Adipocyte (in vitro differentiated cells): ENCODE measurements at places on chromosomes 3 and 15.

DNA sequence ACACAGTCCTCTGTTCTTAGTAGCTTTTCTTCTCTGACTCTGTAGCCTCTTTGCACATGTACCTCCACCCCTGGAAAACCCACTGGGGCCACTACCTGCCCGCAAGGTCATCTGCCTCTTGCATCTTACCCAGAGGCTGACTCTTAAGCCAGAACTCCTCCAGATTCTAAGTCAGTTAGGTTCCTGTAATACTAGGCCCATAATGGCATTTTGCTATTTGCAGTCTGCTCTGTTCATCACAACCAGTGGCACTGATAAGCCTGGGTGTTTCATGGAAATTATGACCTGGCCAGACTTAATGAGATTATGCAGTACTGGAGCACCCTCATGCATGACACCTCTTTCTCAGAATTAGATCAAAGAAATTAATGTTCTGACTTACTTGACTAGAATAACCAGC, 31.7 kb upstream of the ATG7 start:
- no peak for DNase-seq

DNA sequence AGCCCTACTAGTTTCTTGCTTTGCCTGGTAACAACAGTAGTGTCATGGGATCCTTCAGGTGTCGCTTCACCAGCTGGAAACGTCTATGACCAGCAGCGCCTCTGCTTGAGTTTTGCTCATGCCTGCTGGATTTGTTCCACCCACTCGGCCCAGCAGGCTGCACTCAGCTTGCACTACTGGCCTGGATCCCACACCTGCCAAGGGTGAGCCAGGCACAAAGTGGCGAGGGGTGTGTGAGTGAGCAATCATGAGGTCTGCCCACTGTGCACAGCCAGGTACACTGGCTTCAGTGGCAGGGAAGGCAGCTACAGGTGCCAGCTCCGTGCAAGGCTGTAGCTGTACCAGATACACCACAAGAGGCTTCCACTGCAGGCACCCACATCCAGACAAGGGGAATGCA, 282.8 kb downstream of the UBE2E2 start:
- DNase-seq = no peak

- DNase-seq = no peak
Observed at GRCh38 chr15:89004726-89005030, 83.6 kb upstream of the ABHD2 start.

- no peak for DNase-seq
Observed at GRCh38 chr3:65342084-65342683, 654.4 kb upstream of the ADAMTS9 start.

- peak; percentile 99 for DNase-seq
Observed at GRCh38 chr3:50292159-50293078, at the start of gene IFRD2. Gene IFRD2, minus strand, starts transcription at chr3:50292429. Its CDS starts 155 bp downstream, at chr3:50292274.

DNA sequence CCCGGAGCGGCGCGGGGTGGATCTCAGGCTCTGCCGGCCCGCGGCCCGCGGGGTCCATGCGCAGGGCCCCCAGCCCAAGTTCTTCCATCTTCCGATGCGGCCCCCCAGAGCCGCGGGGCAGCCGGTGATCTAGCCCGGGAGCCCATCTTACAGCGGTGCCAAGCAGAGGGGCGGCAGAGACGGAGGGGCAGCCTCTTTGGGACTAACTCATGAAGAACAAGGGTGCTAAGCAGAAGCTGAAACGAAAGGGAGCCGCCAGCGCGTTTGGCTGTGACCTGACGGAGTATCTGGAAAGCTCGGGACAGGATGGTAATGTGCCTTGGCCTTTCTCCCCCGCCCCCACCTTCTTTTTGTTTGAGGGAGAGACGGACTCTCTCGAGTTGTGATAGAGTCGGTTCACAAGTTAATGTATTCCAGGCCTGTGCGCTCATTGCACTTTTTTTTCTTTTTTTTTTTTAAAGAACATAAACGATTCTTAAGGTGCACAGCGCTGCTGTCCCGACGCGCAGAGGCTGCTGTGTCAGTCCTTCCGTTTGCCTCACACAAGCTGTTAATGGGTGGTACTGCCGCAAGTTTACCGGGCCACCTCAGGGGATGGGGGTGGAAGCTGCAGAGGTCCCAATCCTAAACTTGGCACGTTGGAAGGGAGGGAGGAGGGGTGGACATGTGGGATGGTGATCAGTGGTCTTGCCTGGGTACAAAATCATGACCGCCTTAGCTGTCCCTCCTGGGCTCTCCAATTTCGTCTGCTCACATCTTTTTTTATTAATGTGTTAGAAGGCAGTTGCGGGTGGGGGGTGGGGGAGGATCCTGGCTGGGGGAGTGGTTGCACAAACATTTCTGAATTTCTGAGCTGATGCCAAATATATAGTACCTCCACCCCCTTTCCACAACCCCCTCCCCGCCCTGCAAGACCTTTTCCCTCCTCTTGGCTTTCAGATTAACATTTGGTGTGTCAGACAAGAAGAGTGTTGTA, 801 bp downstream of the ARHGAP31 start:
- peak; percentile 69 for DNase-seq

DNA sequence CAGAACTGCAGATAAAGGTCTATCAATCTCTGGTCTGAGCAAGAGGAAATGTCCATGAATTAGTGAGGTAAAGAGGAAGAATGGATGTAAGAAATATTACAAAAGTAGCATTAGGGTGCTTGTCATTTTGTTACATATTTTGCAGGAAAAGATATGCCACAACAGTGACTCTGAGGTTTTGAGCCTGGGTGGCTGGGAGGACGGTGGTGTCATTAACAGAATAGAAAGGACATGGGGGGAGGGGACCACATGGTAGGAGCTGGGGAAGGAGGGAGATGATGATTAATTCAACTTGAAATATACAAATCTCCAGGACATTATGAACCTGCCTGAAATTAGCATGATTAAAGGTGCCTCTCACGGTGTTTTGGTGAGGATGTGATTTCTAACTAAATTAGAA, 245.5 kb upstream of the MDFIC2 start:
- no peak for DNase-seq

- DNase-seq = peak; percentile 82
Observed at GRCh38 chr3:125602752-125603649, 7.7 kb upstream of the OSBPL11 start.

- DNase-seq = no peak
Observed at GRCh38 chr3:25872200-25872877, 82.4 kb downstream of the OXSM start.

- DNase-seq = no peak
Observed at GRCh38 chr3:81823086-81823485, 61.6 kb upstream of the GBE1 start.

DNA sequence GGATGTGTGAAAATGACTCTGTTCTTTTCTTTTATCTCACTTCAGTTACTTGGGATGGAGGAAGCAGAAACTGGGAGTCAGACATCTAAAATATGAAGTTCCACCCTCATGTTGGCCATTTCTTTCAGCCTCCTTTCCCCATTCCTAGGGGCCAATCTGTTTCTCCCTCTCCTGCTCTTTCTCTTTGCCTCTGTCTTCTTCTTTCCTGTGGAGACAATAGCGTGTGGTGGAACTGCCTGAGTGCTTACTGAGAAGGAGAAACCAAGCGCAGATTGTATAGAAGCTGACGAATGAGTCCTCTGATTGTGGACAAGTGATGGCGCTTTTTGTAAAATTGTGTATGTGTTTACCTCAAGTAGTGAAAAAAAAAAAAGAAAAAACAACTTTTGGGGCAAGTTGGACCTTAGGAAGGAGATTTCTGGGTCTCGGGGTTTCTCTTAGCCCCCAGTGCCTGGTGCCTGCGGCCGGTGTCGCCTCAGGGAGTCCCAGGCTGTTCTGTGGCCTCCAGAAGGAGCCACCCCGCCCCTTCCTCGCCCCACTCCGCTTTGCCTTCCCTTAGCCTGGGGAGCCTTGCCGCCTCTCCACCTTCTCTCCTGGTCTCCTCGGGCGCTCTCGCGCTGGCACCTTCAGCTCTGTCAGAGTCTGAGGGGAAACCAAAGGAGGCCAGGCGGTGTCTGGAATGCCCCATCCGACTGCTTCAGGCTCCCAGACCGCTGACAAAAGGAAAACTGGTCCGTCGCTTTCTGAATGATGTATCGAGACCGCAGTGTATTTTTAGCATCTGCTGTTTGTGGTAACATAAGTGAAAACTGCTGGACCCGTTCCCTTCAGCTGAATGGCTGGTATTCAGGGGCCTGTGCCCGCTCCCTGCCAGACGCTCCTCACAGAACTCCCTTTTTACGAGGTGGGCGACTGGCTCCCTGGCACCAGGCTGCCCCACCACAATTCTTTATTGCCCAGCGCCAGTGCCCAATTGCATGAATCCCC, 30.1 kb downstream of the SCG5 start:
- DNase-seq = no peak

DNA sequence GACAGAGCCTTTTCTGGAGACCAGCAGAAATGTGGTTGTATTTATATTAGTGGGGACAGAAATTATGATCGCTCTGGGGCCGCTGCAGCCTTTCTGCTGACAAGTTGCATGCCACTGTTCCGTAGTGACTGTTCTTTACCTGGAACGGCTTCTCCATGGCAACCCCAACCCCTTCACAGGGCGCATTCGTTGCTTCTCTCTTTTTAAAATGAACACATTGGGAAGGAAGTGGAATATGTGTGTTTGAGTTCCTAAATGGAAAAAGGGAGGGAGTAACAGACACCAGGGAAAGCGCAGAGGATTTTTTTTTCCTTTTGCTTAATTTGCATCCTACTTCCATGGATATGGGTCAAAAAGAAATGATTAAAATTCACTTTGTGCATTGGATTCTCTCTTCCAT, 482.0 kb upstream of the SUCLG2 start:
- no peak for DNase-seq

- DNase-seq = no peak
Observed at GRCh38 chr3:188468662-188469061, 314.7 kb downstream of the LPP start.

GRCh38 chr15:88693191-88693590, 54.4 kb downstream of the ISG20 start:
- no peak for DNase-seq

GRCh38 chr3:111750278-111750884, 108.7 kb upstream of the PHLDB2 start:
- no peak for DNase-seq

DNA sequence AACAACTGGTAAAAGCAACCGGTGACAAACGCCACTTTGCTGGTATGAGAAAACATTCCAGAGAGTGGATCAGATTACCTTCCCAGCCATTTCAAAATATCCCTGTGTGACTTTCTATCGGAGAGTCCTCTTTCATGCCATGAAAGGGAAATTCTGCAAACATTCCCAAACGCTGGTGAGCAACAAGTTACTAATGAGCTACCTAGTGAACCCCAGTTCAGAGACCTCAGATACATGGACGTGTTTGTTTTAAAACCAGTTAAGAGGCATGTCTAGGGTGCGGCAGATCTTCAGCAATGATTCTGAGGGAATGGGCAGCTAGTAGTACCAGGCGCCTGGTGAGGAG, 418.2 kb upstream of the NR2F2 start:
- no peak for DNase-seq

DNA sequence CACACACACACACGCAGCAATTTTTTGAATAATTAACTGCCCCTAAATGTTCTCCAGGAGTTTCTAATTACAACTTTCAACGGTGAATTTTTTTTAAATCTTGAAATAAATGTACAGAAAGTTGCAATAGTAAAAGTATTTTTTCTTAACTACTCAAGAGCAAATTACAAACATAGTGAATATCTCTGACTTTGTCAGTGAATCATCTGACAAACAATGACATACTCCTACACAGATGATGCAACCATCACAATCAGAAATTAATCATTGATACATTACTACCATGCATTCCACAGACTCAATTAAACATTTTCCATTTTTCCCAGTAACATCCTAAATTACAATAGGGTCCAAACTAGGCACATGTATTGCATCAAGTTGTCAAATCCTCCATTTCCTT, 597.3 kb downstream of the NAALADL2 start:
- no peak for DNase-seq

GRCh38 chr15:67253549-67254237, 768 bp downstream of the AAGAB start:
- peak; percentile 51 for DNase-seq

- DNase-seq = no peak
Observed at GRCh38 chr3:45571969-45572368, 22.6 kb upstream of the LIMD1 start.

GRCh38 chr3:195886181-195887141, 21.9 kb downstream of the TNK2 start:
- DNase-seq = no peak

GRCh38 chr3:104846270-104846669, 520.4 kb upstream of the ALCAM start:
- peak; percentile 57 for DNase-seq

- DNase-seq = peak; percentile 18
Observed at GRCh38 chr3:40267937-40268724, 41.4 kb upstream of the EIF1B start.

GRCh38 chr3:189941679-189942078, 179.0 kb downstream of the P3H2 start:
- peak; percentile 45 for DNase-seq

- DNase-seq = no peak
Observed at GRCh38 chr3:70861234-70861633, 548.8 kb upstream of the MDFIC2 start.

GRCh38 chr15:63420333-63420747, 38.7 kb upstream of the CA12 start:
- DNase-seq = peak; percentile 45

DNA sequence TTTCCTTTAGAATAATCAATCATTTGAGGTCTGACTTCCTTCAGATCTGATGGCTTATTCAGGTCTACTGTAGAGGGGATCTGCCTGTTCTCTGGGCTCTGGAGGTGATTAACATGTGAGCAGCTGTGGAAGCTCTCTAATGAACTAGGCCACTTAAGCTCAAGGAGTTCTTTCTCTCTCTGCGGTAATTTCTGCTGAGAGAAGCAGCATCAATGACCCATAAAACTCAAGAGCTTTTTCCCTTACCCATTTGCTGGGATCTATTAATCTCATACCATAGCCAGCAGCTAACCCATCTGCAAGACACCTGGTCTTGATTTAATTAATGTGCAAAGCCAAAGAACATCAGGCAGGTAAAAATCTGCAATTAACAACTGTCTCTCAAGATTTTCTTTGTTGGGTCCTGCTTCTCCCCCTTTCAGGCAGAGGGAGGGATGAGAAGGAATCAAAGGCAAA, 73.2 kb upstream of the DLG1 start:
- no peak for DNase-seq

DNA sequence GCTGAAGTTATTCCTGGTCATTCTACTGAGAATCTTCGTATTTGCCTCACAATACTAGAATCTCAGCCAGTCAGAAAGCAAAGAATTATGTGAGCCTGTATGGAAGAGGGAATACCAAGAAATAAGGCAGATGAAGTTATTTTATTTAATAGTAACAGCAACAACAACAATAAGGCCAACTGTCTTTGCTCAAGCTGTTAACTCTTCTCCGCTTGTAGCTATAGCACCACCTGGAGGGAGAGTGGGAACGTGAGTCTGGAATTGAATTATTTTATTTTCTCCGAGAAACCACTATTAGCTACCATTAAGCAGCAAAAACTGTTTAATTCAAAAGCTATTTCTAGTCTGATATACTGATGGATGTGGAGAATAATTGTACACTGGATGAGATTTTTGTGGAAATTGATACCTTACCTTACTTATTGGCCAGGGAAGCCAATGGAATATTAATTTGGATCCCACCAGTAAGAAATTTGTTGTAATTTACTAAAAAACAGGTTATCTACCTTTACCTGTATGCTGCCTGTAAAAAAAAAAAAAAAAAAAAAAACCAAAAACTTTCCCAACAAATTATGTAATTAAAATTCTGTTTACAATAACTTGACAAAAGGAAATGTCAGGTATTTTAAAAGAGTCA, 50.1 kb downstream of the CALML4 start:
- peak; percentile 77 for DNase-seq
